SW480 (cell line): ENCODE measurements at places on chromosomes 4 and X.

DNA sequence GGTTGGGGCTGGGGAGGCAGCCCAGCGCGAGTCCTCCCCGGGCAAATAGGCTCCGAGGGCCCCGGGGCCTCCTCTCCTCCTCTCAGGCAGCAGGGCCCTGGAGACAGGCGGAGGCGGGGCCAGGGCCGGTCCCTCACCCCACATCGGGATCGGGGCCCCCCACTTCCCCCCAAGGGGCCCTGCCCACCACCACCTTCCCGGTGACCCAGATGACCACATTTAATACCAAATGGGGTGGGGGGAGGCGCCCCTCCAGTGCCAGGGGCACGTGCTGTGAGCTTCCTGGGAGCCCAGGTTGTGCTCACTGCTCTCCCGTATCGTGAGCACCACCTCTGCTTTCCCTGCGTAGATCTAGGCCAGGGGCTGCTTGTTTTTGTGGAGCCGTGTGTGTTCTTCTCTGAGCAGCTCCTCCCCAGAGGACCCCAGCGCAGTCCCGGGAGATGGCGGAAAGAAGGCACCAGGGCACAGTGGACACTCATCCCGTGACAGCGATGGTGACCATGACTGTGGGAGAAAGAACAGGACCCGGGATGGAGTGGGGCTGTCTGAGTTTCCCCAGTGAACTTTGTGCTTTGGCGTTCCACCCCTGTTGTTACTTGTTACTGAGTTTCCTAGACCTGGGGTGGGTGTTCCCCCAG, 2.1 kb downstream of the PNMA6A start:
- DNase-seq = no peak

GRCh38 chr4:151099976-151100417, 569 bp downstream of the RPS3A start:
- DNase-seq = peak; percentile 19

GRCh38 chr4:37471971-37472370, 214.2 kb downstream of the RELL1 start:
- no peak for DNase-seq

- no peak for DNase-seq
These were observed 205.1 kb downstream of the PPP3CA start for GRCh38 chr4:101142259-101142658.

GRCh38 chr4:54268151-54268550, 39.1 kb downstream of the PDGFRA start:
- DNase-seq = no peak

GRCh38 chr4:157423526-157424020, 203.0 kb downstream of the GRIA2 start:
- no peak for DNase-seq

GRCh38 chrX:154457491-154458115, 478 bp upstream of the PLXNA3 start:
- peak; percentile 58 for DNase-seq

DNA sequence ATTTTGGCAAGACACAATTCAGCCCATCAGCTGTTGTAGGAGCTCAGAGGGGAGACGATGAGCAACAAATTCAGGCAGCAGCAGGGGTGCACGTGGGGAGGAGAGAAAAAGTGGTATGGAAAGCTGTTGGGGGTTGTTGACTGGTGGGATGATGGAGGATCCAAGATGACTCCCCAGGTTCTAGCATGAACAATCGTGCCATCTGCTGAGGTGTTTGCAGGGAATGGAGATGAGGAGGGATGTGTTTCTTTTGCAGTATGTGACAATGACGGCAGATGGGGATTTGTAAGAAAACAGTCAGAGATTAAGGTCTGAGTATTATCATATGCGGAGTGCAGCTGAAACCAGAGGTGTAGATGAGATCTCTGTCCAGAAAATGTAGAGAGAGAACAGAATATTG, 63.3 kb downstream of the SEL1L3 start:
- DNase-seq = no peak

DNA sequence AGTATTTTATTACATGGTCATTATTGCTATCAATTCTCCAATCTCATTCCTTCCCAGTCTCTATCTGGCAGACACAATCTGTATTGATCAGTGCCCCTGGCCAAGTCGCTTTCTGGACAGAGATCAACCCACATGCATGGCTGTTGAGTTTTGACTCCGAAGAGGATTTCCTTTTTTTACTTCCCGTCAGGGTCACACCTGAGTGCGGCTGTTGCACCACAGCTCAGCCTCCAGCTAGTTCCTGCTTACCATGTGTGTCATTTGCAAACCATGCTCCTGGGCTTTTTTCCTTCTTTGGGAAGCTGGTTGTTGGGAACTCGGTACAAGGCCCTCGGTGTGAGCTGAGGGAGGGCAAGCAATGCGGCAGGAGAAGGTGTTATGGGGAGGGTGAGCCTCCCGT, 11.7 kb downstream of the MAGED2 start:
- no peak for DNase-seq

- no peak for DNase-seq
These were observed 3.4 kb upstream of the GALNTL6 start for GRCh38 chr4:171809854-171810253.

- no peak for DNase-seq
These were observed 41.3 kb downstream of the RHOH start for GRCh38 chr4:40238008-40238699.

DNA sequence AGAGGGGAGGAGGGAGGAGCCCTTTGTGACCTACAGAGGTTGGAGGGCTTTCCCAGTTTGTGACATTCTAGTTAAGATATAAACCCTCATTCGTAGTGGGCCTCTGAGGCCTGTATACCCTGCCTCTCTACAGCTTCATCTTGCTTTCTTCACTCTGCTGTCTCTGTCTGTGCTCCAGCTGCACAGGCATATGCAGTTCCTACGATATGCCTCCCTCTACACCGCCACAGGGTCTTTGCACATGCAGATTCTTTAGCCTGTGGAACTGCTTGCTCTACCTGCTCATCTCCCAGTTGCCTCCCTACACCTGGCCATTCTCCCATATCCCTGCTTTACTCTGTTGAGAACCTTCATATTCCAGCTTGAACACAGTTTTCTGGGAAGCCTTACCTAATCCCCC, 38.1 kb downstream of the SLIT2 start:
- DNase-seq = no peak

- DNase-seq = no peak
These were observed 79.2 kb upstream of the ATOH1 start for GRCh38 chr4:93749292-93749761.

DNA sequence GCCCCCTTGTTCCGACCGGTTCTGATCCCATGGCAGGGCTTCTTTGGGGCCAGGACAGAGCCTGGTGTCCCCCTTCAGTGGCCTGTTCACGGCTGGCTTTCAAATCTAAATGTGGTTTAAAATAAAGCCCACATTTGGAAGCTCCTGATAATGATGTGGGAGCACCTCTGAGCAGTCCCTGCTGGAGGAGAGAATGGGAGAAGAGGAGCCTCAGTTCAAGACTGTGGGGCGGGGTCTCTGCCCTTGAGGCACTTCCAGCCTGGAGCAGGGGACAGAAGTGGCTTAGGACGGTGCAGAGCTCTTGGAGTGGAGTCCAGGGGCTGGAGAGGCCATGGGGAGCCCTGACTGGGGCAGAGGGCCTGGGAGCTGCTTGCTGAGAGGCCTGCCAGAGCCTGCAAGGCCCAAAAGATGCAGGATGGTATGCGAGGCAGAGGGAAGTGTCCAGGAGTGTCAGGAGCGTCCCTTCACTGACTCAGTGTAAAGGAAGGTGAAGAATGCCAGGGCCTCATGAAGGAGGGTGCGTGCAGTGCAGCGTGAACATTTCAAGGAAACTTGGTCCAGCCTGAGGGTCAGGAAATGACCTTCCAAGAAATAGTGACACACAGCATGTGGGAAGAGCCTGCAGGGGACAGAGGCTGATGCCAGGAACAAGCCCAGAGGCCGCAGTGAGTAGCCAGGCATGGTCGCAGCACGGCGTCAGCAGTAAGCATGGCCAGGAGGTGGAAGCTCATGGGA, 21.1 kb upstream of the TADA2B start:
- peak; percentile 36 for DNase-seq

GRCh38 chr4:156595041-156595440, 376.6 kb downstream of the PDGFC start:
- no peak for DNase-seq

DNA sequence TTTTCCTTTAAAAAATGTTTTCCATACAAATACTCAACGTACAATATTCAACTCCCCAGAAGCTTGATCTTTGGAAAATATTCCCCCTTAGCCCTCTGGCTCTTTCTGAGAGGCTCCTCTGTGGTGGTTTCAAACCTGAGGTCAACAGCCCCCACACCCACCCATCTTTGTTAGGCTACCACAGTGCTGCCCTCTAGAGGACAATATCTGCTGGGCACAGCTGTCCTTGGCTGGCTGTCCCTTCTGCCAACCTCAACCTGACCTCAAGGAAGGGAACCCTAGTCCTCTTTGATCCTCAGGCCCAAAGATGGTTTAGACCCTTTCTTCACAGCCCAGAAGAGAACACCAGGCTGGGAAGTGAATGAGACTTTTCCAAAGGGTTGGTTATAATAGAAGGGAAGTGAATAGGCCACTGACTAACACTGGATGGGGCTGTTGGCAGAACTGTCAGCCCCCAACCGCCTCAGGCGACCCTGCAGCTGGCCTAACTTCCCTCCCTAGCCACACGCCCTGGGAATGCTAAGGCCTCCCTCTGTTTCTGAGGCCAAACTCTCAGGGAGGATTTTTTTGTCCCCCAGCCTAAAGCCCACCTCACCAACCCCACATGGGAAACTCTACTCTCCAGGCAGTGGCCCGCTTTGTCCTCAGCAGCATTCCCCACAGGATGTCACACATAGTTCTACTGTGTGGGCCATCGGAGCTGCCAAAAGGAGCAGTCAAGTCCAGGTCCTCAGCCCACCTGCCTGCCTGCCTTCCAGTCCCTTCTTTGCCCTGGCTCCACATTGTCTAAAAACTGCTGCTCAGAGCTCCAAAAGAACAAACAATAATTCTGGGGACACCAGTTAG, 34.3 kb downstream of the NYX start:
- DNase-seq = no peak

- no peak for DNase-seq
These were observed 14.7 kb downstream of the PCGF3 start for GRCh38 chr4:720111-720860.

DNA sequence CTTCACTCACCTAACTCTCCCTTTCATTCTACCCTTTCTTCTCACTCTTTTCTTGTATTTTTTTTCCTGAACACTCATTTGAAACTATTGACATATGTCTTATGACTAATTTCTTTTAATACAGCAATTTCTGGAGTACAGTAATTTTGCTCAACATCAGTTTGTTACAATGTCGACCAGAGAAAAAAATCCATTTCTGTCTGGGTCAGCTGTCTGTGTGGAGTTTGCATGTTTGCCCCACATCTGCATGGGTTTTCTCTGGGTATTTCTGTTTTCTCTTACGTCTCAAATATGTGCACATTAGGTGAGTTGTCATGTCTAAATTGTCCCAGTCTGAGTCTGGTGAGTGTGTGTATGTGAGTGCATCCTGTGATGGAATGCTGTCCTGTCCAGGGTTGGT, 294.8 kb downstream of the HS3ST1 start:
- no peak for DNase-seq

DNA sequence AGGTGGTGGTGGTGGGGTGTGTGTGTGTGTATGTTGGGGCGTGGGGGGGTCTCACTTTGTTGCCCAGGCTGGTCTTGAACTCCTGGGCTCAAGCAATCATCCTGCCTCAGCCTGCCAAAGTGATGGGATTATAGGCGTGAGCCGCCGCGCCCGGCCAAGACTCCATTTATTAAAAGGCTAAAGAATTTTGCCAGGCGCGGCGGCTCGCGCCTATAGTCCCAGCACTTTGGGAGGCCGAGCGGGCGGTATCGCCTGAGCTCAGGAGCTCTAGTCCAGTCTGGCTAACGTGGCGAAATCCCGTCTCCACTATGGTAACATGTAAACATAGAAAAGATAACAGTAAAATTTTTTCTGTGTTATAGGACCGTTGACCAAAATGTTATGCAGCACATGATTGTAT, 3.7 kb upstream of the UBA1 start:
- no peak for DNase-seq
